ENCODE measurements at places on chromosomes 13 and 19.

- no peak for DNase-seq
Measured at GRCh38 chr13:51453207-51453958, 547 bp upstream of the INTS6 start.

DNA sequence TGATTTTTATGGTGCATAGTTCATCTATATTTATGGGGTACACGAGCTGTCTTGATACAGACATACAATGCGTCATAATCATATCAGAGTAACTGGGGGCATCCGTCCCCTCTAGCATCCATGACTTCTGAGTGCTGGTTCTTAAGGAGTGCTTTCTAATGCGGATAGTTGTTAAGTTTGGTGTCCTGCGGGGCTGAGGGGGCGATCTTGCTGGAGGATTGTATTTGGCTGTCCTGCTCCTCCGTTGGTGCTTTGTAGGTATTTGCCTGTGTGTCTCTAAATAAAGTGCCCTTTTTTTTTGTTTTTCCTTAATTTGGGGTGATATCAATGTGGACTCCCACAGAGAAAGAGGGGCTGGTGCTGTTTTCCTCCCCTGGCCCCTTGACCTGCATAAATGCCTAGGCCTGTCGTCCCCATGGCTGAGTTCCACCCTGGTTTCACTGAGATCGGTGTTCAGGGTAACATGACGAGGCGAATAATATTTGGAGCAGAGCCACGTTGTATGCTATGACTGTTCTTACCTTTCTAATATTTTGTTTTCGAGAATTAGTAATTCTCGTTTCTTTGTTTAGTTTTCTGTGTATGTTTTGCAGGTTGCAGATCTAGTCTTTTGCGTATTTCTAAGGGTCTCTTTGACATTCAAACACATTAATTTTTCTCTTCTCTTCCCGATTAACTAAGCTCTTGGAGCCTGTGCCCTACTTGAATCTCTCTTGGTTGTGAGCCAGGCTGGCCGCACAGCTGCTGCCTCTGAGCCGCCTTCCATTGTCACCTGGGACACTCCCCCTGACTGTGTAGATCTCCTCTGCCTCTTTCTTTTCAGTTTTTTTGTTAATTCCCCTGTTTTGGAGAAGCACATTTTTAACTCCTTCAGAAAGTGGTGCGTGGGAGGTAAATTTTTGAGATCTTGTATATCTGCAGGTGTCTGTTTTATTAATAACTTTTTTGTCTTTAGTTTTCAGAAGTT is 100.3 kb downstream of the ARHGEF7 start:
- no peak for DNase-seq

DNA sequence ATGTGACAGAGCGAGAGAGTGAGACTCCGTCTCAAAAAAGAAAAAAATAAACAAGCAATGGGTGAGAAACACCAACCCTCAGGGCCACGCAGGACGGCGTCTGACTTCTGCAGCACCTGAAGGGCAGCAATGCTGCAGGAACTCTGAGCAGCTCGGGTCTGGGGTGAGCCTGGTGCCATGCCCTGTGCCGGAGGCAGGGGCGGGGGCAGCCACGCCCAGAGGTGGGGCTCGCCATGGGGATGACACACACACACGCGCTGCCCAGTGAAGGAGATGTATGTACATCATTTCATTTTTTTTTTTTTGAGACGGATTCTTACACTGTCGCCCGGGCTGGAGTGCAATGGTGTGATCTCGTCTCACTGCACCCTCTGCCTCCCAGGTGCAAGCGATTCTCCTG is 24.3 kb downstream of the GPX4 start:
- DNase-seq, result no peak

DNA sequence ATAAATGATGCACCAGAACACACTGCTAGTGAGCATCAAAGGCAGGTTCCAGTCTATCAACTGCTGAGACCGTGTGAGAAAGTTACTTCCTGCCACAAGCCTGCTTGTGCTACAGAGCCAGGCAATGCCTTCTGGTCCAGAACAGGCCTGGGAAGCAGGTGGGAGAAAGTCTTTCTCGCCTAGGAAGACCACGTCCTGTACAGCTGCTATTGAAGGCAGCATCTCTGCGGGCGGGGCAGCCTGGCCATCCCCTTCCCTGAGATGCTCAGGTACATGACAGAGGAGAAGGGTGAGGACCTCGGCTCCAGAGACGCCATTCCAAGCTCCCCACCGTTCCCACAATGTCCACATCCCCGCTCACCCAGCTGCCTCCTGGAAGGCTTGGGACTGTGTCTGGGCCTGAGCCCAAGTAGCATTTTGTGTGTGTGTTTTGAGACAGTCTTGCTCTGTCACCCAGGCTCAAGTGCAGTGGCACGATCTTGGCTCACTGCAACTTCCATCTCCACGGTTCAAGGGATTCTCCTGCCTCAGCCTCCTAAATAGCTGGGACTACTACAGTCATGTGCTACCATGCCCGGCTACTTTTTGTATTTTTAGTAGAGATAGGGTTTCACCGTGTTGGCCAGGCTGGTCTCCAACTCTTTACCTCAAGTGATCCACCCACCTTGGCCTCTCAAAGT is 3.4 kb downstream of the RFX1 start:
- DNase-seq, result no peak

DNA sequence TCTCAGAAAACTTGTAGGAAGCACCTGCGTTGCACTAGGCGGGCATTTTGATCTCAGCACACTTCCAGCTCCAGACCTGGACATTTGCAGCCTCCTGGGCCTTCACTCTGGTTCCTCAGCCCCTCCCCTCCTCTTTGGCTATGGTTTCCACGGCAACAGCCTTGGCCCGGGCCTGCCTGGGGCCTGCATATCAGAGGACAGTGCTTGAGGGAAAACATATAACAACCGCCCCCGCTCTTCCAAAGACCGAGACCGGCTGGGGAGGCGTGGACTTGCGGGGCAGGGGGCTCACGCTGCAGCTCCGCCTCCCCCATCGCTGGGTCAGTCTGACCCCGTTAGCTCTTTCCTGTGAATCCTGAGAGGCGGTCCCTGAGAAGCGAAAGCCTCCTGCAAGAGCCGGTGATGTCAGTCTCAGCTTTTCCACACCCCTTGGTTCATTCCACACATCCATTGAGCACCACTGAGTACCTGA is 125.7 kb upstream of the PEG3 start:
- DNase-seq, result no peak

GRCh38 chr13:26810095-26810494 is 49.5 kb upstream of the GPR12 start:
- no peak for DNase-seq

DNA sequence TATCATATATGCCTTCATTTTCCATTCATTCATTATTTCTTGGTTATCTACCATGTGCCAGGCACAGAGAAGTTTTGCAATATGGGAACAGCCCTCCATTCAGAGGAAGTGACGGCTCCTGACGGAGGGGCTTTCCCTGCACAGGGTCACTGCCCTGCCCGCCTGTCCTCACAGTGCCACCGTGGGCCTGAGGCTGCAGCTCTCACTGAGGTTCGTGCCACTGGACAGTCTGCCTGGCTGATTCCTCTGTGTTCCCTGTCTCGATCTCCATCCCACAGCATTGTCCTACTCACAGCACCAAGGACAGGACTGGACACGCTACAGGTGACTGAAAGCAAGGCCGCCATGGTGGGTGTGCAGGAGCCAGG is 92.7 kb downstream of the TSHZ3 start:
- DNase-seq, result no peak

- DNase-seq, result no peak
Measured at GRCh38 chr13:110629735-110630134, 14.4 kb downstream of the NAXD start.

GRCh38 chr19:38145623-38146022 is 78.4 kb downstream of the DPF1 start:
- no peak for DNase-seq

GRCh38 chr19:5893907-5894703 is 9.5 kb downstream of the NDUFA11 start:
- DNase-seq, result no peak

GRCh38 chr19:7460562-7460966 is 28.3 kb downstream of the PEX11G start:
- peak; percentile 13 for DNase-seq

GRCh38 chr13:50161052-50161451 is 145.8 kb downstream of the KCNRG start:
- DNase-seq, result peak; percentile 24

DNA sequence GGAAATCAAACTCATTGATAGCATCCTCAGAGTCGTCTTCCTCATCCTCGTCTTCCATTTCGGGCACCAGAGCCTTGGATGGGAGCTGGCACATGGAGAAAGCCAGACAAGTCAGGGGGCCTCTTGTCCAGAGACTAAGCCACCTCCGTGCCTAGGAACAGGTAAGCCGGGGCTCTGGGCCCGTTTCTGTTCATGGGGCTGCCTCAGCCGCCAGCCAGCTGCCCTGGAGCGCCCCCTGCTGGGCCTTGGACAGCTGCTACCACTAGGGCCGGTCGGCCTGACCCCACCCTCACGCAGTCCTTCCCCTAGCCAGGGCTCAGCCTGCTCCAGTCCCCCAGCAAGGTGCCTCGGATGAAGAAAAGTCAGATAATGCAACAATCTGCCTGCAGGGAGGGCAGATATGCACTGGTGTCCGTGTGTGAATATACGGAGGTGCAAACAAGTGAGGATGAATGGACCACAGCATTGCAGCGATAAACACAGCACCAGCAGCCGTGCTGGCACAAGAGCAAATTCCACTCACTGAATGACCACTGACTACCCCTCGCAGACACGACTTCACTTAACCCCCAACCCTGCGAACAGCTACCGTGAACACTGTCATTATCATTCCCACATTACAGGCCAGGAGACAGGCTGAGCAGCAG is 11.9 kb upstream of the PRKD2 start:
- peak; percentile 43 for DNase-seq

GRCh38 chr13:20160306-20161274 is at the start of gene GJA3:
TSS of gene GJA3 (minus strand) at chr13:20161052. CDS start at chr13:20143288, 17,764 bp downstream.
- no peak for DNase-seq

GRCh38 chr19:37221136-37221535 is 3.1 kb downstream of the ZNF383 start:
- DNase-seq, result no peak

DNA sequence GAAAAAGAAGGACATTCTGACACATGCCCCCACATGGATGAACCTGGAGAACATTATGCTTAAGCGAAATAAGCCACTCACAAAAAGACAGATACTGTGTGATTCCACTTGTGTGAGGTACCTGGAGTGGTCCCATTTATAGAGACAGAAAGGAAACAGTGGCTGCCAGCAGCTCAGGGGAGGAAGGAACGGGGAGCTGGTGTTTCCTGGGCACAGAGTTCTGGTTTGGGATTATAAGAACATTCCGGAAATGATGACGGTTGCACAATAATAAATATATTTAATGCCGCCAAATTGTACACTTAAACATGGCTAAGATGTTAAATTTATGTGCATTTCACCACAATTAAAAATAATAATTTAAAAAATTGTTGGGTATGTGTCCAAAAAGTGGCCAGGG is 33.0 kb downstream of the SERP2 start:
- DNase-seq, result no peak

- no peak for DNase-seq
Measured at GRCh38 chr19:19209372-19209771, 2.4 kb upstream of the NCAN start.

- DNase-seq, result peak; percentile 86
Measured at GRCh38 chr19:34171539-34171876, 796 bp upstream of the LSM14A start.

- no peak for DNase-seq
Measured at GRCh38 chr13:69959046-69959445, 148.6 kb upstream of the ATXN8OS start.

DNA sequence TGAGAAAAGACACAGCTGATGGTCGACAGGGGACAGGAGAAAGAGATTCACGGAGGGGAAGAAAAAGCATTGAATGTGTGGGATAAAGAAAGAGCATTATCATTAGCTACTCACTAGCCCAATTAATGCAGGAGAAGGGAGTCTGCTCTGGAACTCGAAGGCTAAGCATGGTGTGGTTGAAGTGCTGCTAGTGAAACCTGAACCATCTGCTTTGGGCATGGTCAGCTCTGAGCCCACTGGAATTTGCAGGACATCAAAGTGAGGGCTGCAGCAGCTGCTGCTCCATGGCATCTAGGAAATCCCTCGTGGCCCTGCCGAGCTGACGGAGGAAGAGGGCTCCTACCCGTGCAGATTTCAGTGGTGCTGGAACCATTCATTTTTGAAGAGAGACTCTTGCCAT is 320.3 kb downstream of the ATP8A2 start:
- DNase-seq, result no peak

DNA sequence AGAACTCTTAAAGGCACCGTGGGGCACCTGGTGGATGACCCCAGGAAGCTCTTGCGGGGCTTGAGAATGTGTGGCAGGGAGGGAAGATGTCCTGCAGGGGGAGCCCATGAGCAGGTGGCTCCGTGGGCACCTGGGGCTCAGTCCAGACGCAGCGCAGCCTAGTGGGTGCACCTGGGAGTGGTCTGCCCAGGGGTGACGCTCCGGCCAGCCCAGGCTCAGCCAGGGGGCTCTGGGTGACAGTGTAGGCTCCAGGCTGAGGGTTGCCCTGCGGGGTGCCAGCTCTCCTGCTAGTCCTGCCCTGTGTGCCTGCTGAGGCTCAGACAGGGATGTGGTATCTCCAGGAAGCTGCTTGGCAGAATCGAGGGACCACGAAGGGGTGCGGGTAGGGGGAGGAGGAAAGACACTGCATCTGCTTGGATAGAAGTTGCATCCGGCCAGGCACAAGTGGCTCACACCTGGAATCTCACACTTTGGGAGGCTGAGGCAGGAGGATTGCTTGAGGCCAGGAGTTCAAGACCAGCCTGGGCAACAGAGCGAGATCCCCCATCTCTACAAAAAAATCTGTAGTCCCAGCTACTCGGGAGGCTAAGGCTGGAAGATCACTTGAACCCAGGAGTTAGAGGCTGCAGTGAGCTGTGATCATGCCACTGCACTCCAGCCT is 15.0 kb upstream of the PGLS start:
- DNase-seq, result peak; percentile 66

- DNase-seq, result no peak
Measured at GRCh38 chr19:1045247-1045603, 5.3 kb downstream of the ABCA7 start.

GRCh38 chr13:59392328-59392727 is 771.4 kb downstream of the DIAPH3 start:
- no peak for DNase-seq

DNA sequence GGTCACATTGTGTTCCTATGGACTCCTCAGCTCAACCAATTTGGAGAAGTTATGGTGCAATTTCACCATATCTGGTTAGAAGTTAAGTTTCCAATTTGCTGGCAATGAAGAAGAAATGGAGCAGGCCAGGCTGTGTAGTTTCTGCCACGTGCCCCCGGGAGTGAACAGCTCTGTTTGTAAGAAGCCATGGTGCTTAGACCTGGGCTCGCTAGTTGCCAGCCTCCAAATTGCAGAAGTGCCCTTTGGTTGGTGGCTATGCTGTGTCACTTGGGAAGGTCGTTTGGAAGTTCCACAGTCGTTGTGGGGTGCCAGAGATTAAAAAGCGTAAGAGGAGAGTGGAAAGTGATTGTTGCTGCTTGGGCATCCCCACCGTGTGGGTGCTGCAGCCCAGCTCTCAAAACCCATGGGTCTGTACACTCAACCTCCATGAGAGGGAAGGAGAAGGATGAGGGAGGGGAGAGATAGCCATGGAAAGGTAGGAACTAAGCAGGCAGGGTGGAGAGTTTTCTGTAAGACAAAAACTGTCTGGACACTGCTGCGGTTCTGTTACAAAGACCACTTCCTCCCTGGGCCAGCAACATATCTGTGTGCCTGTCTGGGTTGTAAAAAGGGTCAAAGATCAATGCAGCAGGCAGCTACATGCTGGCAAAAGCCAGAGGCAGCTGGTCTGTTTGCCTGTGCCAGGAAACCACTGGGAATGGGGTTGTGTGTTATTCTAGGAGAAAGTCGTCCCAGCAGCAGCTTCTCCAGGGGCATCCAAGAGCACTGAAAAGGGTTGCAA is 10.8 kb downstream of the ALOX5AP start:
- no peak for DNase-seq
